ENCODE measurements at places on chromosomes 16 and 17. TPM values are rescaled to one million over a fixed set of nuclear protein-coding genes. Genes with fewer than 3 reads are reported as not detected.

- DNase-seq = no peak
Observed at GRCh38 chr16:89779231-89779908, 37.1 kb downstream of the FANCA start.

The NT5M gene
- total RNA-seq = 8.4 TPM

DNA sequence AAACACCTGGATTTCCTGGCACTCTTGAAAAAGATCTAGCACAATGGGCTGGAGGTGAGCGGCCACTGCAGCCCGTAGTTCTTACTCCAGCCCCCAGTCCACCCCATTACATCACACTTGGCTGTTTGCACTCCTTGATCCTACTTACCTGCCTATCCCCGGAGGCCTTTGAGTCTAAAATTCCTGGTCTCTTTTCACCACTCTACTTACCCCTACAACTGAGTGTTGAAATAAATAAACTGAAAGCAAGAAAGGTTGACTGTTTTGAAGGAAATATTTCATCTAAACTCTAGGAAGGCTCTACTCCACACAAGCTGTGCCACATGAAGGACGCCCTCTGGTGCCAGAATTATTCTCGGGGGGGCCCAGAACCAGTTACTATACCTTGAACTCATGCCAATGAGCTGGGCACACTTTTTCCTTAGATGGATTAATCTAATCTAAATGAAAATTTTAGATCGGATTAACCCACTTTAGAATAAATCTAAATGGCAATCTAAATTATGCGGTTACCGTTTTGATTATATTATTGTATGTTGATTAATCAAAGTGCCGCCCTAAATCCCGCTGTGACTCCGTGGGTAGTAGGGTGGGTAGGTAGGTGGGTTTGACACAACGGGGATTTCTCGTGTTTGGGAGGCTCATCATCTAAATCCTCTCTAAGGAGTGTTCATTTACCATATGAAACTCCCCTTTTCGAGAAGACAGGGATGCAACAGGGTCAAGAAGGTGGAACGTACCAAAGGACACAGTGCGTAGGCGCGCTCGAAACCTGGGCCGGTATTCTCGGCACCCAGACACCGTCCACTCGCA is 651 bp upstream of the EIF1 start:
- no peak for DNase-seq

The C16orf74 gene
- total RNA-seq = 1.2 TPM

DNA sequence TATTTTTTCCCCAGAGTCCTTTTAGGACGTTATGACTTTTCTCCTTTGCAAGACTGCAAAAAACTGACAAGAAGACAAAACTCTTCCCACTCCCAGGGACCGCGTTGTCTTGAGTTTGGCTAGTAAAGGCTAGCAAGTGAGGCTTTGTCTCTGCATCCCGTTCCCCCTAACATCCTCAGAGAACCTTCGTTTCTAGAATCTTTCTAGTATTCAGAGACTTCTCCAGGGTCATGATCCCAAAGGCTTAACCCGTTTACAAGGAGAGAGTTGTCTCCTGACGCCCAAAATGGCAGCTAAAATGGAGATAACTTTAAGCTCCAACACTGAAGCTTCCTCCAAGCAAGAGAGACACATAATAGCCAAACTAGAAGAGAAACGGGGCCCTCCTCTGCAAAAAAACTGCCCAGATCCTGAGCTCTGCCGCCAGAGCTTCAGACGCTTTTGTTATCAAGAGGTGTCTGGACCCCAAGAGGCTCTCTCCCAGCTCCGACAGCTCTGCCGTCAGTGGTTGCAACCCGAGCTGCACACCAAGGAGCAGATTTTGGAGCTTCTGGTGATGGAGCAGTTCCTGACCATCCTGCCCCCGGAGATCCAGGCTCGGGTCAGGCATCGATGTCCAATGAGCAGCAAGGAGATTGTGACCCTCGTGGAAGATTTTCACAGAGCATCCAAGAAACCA is 843 bp downstream of the ZNF174 start:
- DNase-seq = peak; percentile 4

GRCh38 chr16:81489547-81490267 is 45.1 kb downstream of the CMIP start:
- no peak for DNase-seq

- peak; percentile 18 for DNase-seq
Observed at GRCh38 chr16:79334127-79334526, 266.4 kb downstream of the MAF start.

Data from neural crest cell (in vitro differentiated cells).